ENCODE measurements at places on chromosomes 4 and X.
A peak's percentile ranks its signal among the peaks of the same experiment; 100 is the strongest.

GRCh38 chr4:185396724-185397385, at the start of gene ANKRD37:
TSS of gene ANKRD37 (plus strand) at chr4:185396841. CDS start at chr4:185396924, 83 bp downstream.
- DNase-seq = peak; percentile 57

DNA sequence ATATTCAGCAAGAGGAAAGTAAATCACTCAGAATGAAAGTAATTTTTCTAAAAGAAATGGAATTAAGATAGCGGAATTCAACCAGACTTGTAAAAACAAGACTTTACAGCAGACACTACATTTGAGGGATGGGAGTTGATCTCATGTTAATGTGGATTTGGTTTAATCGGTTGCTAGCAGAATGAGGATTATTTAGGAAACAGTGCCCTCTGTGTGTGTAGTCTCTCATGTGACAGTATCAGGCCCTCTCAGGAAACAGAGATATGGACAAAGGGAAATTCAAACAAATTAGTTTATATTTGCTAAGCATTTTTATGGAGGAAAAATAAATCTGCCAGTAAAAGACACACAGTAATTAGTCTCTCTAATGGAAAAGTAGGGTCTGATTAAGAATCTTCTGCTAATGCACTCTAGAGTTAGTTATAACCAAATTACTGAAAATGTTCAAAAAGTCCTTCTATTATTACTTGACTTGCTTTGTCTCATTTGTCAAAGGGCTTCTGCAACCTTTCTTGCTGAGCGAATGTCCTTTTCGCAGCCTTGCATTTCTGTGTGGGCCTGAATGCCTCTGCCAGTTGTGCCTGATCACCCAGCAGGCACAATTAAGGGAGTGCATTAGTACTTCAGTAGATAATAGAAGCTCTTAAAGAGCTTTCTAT, 1282.3 kb upstream of the TENM3 start:
- DNase-seq = no peak

DNA sequence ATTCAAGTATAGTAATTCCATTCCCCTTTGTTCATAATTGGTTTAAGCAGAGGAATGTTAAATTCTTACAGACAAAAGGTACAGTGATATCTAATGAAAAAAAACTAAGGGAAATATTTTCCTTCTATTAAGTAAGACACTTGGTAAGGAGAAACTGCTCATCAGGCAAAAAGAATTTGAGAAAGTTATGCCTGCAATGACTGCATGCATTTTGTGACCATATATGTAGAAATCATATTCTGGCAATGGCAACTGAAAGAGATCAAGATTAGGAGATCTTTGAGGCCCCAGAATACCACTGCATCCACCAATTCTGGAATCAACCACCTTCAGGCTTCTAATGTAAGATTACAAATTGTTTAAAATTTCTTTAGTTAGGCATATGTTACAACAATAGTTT, 364.8 kb downstream of the PCDH10 start:
- DNase-seq = no peak

GRCh38 chr4:112704991-112705845, 68.3 kb downstream of the LARP7 start:
- DNase-seq = peak; percentile 66

GRCh38 chr4:73723023-73723422, 17.3 kb upstream of the CXCL8 start:
- no peak for DNase-seq

DNA sequence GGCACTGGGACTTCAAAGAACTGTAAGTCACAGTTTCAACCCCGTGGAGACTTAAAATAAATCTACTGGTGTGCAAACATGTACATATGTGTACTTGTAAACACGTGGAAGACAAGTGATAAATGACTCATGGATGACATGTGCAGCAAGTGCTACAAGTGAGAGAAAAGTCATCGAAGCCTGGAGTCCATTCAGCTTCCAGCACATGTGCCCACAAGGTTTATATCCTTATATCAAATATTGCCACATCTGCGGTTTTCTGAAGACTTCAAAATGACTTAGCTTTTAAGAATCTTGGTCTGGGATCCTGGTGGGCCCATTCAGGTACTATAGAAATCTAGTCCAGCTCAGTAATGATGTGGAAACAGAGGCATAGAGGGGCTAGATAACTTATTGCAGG, 33.0 kb upstream of the TTC29 start:
- DNase-seq = no peak

DNA sequence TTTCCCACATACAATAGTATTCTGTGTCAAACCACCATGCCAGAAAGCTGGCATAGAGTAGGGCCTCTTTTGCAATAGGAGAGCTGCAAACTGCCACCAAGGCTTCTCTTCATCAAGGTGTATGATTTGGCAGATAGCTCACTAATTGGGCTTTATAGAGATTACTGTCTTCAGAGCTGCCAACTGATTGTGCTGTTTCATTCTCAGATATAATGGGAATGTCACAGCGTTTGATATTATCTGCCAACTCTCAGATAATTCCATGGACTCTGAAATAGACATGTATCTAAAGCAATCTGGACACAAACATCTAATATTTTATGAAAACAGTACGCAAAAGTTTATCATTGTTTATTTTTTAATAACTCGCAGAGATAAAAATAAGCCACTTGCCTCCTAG, 1289.1 kb downstream of the STIM2 start:
- DNase-seq = no peak

DNA sequence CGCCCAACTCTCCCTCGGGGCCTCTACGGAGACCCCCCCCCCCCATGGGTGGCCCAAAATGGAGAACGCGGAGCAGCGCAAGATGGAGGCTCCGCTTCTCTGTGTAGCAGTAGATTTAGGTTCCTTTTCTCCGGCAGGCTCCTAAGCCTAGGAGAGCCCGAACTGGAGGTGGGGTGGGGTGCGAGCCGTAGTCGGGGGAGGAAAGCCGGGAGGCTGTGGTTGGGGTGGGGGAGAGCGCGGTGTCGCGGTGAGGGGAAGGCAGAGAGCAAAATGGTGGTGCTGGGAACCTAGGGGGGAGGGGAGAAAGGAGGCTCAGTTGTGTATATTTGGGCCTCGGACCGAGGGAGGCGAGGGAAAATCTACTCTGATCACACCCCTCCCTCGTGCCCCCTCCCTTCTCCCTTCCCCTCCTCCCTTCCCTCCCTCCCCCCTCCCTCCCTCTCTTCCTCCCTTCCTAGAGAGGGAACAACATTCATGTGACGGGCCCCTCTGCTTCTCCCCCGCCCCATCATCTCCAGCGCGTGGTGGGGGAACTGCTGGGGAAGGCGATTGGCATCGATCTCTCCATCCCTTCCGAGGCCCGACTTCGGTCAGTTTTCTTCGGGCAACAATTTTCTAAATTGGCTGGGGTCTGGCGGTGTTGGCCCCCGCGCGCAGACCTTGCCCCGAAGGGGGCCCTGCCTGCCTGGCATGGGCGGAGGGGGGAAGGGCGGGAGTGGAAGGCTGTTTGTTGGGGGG, at the start of gene STAG2:
TSS of gene STAG2 (plus strand) at position 439 of the 738 bp plus-strand sequence. CDS start 60,922 bp downstream, outside the sequence.
- DNase-seq = peak; percentile 78

GRCh38 chrX:119084766-119085165, 12.0 kb downstream of the CT47C1 start:
- DNase-seq = no peak

- DNase-seq = no peak
These were observed at the start of gene RTL3 for GRCh38 chrX:78658845-78659744. TSS of gene RTL3 (minus strand) at chrX:78659328. CDS start at chrX:78658420, 908 bp downstream.

- no peak for DNase-seq
These were observed 25.1 kb downstream of the DCAF12L2 start for GRCh38 chrX:126141014-126141413.

- no peak for DNase-seq
These were observed 67.9 kb downstream of the FAM114A1 start for GRCh38 chr4:38935391-38936073.

DNA sequence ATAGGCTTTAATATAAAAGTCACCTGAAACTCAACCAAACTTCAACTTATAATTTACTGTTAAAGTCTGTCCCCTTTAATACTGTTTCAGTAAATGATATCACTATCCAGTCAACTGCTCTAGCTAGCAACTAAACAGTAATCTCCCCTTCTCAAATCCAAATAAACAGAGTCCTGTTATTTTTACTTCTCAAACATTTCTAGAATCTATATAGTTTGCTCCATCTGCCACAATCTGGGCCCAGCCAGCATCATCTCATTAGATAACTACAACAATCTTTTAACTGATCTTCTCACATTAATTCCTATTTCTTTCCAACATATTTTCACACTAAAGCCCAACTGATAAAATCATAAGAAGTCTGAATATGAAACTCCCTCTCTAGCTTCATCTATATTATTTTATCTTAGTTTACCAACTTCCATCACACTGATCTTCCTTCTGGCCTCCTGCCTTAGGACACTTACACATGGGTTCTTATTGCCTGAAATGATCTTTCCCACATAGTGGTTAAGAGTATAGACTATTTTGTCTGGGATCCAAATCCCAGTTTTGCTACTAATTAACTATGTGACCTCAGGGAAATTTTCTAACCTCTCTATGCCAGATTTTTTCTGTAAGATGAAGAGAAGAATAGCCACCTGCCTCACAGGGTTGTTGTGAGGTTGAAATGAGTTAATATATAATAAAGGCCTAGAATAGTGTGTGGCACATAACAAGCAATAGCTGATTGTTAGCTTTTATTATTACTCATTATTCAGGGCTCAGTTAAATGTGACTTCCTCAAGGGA, 18.6 kb downstream of the TBCK start:
- no peak for DNase-seq

DNA sequence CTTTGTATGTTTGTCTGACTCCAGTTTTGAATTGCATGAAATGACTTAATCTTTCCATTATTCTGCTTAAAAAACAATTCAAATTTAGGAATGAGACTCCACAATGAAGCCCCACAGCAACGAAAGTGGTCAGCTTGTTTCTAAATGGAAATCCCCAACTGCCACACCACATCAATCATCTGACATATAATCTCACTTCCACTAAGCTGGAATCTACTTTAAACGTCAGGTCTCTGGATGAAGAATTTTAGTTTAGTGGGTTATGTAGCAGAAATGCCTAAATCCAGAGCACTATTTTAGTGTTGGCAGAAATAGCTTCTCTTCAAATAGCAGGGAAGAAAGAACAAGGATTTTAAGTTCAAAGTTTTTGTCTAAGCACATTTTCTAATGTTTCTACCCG, 1.7 kb upstream of the BMP2K start:
- no peak for DNase-seq

- no peak for DNase-seq
These were observed 65.1 kb downstream of the GPR143 start for GRCh38 chrX:9700555-9700954.

GRCh38 chr4:115923152-115923551, 809.7 kb upstream of the NDST4 start:
- no peak for DNase-seq

GRCh38 chrX:148917441-148917840, 417.0 kb downstream of the AFF2 start:
- no peak for DNase-seq

GRCh38 chrX:68743754-68744153, 85.1 kb upstream of the EFNB1 start:
- no peak for DNase-seq

- no peak for DNase-seq
These were observed 167.2 kb downstream of the KDR start for GRCh38 chr4:54958236-54958635.

GRCh38 chrX:115409551-115409950, 120.0 kb downstream of the LUZP4 start:
- no peak for DNase-seq

- no peak for DNase-seq
These were observed 35.8 kb downstream of the UNC5C start for GRCh38 chr4:95513022-95513421.

DNA sequence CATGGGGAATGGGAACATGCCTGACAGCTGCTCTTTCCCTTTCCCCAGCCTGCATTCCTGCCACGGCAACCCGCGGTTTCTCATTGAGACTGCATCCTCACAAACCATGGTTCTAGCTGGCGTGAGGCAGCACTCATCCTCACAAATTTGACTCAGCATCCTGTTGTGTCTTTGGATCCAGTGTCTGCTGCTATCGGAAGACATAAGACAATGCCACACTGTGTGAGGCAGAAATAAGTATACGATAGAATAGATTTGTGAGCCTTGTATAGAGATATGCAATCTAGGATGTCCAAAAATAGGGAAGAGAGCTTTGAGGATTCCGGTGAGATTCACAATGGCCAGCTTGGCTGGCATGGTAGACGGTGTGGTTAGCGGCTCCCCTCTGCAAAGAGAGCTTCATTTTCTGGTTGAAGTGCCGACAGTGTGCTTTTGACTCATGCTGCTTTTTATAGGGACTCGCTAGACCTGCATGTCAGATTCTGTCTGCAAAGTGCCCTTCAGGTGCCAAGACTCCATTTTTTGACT, 161.3 kb upstream of the PSAPL1 start:
- DNase-seq = no peak

- no peak for DNase-seq
These were observed 750 bp downstream of the ARMCX5 start for GRCh38 chrX:102599951-102600579.

DNA sequence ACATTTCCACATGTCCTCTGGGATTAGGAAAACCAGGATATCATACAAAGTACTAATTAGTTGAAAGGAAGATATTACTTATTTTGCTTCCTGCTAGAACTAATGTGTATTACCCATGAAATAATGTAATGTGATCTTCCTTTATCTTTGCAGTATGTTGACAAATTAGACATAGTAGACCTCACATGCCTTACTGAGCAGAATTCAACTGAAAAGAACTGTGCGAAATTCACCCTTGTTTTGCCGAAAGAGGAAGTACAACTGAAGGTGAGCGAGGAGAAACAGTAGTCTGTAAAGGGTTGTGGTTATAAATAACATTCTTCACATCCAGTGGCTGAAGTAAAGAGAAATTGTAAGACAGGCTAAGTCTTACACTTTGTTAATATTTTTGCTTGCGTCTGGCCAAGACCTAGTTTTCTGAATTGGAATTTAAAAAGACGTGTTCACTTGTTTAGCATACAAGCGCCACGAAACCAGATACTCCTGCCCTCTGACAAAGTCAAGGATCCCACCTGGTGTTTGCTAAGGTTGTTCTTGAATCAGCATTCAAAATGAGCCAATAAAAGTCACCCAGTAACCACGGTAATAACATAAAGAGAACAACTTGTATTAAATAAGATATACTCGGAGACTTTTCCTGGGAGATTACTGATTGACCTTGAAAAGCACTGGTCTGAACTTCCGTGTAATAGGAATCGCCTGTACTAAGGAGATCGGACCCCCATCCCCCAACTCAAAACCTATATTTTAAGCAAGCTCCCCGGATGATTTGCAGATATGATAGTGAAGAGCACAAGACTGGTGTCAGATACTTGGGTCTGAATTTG, 16.9 kb downstream of the STAP1 start:
- DNase-seq = no peak

GRCh38 chr4:41143311-41144039, 70.9 kb downstream of the APBB2 start:
- DNase-seq = no peak

DNA sequence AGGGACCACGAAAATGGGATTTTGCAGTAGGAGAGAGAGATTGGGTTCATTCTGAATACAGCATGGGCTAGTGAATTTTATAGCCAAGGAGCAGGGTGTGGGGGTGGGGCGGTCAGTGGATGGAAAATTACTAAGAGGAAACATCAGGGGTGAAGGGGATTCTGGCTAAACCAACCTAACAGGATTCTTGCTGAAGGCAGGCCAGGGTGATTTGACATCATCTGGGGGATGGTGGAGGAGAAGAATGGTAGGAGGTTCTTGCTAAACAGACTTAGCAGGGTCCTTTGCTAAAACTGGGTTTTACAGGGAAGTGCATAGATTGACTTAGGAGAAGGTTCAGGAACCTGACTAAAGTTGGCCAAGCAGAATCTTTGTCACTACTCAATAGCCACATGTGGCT, 91.9 kb downstream of the DNAAF6 start:
- no peak for DNase-seq

Measured in activated CD8-positive, alpha-beta memory T cell treated with anti-CD3 and anti-CD28 coated beads, Interleukin-2, amount 50 U/mL, for 48 hours (primary cell).